PC-9 (cell line): ENCODE measurements at places on chromosomes 16 and 17. TPM values are rescaled to one million over a fixed set of nuclear protein-coding genes. Genes with fewer than 3 reads are reported as not detected.
A peak's percentile ranks its signal among the peaks of the same experiment; 100 is the strongest.

GRCh38 chr17:48457080-48457836, 27.2 kb upstream of the SKAP1 start:
- DNase-seq = peak; percentile 44
- no peaks in the 10 kb centered on the region for H3K36me3 ChIP-seq
- H3K4me1 ChIP-seq = 0 out of 2 replicates have a peak, but pooled peaks cover 11% of the 10 kb centered on the region
- peak overlapping the region; percentile 27; the same call in 1 of the 2 replicates for H3K4me3 ChIP-seq
- H3K27me3 ChIP-seq = no peaks in the 10 kb centered on the region
- H3K27ac ChIP-seq = no peak overlapping the region

- H3K27me3 ChIP-seq = peaks cover 12% of the 10 kb centered on the region
- H3K36me3 ChIP-seq = no peaks in the 10 kb centered on the region
- no peak for DNase-seq
These were observed 13.6 kb downstream of the MEIOB start for GRCh38 chr16:1858189-1858865.

DNA sequence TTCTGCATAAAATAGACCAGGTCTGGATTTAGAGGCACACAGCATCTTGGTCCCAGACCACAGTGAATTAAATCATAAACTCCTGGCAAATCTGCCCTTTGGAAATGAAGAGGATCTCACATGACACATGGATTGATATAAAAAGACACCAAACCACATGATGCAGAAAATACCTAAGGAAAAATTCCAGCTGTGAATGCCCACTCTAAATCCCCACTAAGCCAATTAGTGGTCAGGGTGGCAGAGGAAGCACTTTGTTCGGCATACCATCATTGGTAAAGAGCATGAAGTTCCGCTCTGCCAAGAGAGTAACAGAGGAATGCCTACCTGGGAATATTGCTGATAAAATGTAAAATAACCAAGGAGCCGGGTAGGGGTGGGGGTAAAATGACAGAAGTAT, 32.4 kb upstream of the NOL11 start:
- no peak overlapping the region for H3K27ac ChIP-seq
- no peaks in the 10 kb centered on the region for H3K27me3 ChIP-seq
- no peaks in the 10 kb centered on the region for H3K4me1 ChIP-seq
- no peaks in the 10 kb centered on the region for H3K36me3 ChIP-seq

GRCh38 chr17:72030067-72030899, 90.5 kb upstream of the SOX9 start:
- DNase-seq = no peak
- peaks cover 18% of the 10 kb centered on the region; the same call in 1 of the 2 replicates for H3K4me1 ChIP-seq
- peak overlapping the region; percentile 34 for H3K27ac ChIP-seq
- no peaks in the 10 kb centered on the region for H3K27me3 ChIP-seq

DNA sequence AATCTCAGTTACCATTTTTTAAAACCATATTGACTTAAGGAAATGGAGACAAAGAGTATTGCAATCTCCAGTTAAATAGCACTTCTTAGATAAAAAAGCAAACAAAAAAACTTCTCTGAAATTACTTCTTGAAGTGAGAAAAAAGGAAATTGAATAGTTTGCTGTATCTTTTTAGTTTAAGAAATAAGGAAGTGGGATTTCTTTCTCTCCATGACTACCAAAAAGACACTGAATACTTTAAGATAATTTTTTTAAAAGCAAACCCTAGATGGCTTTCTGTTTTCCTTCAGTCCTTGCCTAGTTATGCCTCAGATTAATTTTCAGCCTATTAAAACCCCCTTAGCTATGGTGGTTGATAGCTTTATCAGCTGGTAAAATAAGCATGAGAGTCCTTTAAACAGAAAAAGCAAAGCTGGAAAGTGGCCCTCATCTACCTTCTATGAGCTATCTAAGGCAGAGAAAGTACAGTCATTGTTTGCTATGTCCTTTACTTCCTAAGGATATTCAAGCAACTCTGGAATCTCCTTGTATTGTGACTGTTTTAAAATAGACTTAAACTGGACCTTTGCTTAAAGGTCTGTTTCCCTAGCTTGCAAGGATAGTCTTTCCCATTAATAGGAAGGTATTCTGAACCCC, 28.6 kb downstream of the TPPP3 start:
- H3K27me3 ChIP-seq = peaks cover 24% of the 10 kb centered on the region
- no peak for DNase-seq
- no peaks in the 10 kb centered on the region for H3K36me3 ChIP-seq
- H3K4me1 ChIP-seq = no peaks in the 10 kb centered on the region
- H3K27ac ChIP-seq = no peak overlapping the region

The CCL17 gene
- total RNA-seq = not detected in 2 replicates

The ALDH3A1 gene
- total RNA-seq = 1,620 and 1,906 TPM in 2 replicates

The CDH13 gene
- 0.24 TPM in 1 of 2 replicates, not detected in the other for total RNA-seq
